ENCODE measurements at places on chromosomes 1 and 21. TPM values are rescaled to one million over a fixed set of nuclear protein-coding genes. Genes with fewer than 3 reads are reported as not detected.

The IL12RB2 gene
- not detected for total RNA-seq

The EXTL1 gene
- total RNA-seq = 0.52 TPM

The LCE2C gene
- not detected for total RNA-seq

The C21orf58 gene
- total RNA-seq = 5.0 TPM

The CELA2A gene
- not detected for total RNA-seq

The CD1B gene
- total RNA-seq = not detected

The OR2T11 gene
- not detected for total RNA-seq

The WDR64 gene
- total RNA-seq = not detected

The MAP3K7CL gene
- 9.3 TPM for total RNA-seq

The S100A13 gene
- total RNA-seq = 367 TPM

The TAS1R1 gene
- not detected for total RNA-seq

The DYNLT5 gene
- total RNA-seq = not detected

The IVL gene
- total RNA-seq = not detected

The CELA3A gene
- total RNA-seq = 0.56 TPM

The HES3 gene
- total RNA-seq = not detected

The STYXL2 gene
- total RNA-seq = 0.72 TPM

The DCAF8 gene
- total RNA-seq = 58.0 TPM

The KRTAP21-2 gene
- not detected for total RNA-seq
